ENCODE measurements at places on chromosomes 1 and 21.

DNA sequence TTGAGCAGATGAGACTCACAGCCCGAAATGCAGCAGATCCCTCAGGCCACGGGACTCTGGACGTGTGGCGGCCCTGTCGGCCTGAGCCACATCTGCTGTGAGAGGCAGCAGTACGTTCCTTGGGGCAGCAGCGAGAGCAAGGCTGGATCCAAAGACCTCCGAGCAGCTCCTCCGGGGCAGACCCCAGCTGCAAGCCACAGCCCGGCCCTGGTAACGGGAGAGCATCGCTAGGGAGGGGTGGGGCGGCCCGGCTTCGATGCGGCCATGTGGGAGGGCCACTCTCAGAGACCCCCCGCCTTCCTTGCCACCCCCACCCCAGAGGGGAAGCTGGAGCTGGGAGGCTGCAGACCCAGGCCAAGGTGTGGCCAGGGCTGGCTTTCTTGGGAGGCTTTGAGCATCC lies 17.8 kb downstream of the PRKCZ start:
- no peak for DNase-seq

DNA sequence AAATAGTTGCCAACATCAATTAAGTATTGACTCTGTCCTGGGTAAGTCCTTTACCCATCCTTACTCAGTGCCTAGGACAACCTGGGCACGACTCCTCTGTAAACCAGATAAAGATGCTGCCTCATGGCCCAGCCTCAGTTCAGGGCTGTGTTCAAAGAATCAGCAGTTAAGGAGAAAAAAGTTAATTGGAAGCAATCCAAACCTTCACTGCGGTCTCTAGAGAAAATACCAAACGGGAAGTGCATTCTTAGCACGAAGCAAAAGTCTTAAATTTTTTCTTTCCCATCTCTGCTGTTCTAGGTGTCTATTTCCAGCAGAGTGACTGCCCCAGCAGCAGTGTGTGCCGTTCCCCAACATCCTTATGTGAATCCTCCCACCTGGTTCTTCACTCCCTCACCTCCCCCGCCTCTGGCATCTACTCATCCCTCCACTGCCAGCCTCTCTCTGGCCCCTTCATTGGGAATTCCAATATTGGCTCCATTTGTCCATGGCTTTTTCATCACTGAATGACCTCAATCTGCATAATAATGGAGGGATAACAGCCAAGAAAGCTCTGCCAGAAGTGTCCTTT lies 23.2 kb downstream of the KANK4 start:
- no peak for DNase-seq

GRCh38 chr1:101198842-101199636 lies 37.8 kb upstream of the S1PR1 start:
- no peak for DNase-seq

DNA sequence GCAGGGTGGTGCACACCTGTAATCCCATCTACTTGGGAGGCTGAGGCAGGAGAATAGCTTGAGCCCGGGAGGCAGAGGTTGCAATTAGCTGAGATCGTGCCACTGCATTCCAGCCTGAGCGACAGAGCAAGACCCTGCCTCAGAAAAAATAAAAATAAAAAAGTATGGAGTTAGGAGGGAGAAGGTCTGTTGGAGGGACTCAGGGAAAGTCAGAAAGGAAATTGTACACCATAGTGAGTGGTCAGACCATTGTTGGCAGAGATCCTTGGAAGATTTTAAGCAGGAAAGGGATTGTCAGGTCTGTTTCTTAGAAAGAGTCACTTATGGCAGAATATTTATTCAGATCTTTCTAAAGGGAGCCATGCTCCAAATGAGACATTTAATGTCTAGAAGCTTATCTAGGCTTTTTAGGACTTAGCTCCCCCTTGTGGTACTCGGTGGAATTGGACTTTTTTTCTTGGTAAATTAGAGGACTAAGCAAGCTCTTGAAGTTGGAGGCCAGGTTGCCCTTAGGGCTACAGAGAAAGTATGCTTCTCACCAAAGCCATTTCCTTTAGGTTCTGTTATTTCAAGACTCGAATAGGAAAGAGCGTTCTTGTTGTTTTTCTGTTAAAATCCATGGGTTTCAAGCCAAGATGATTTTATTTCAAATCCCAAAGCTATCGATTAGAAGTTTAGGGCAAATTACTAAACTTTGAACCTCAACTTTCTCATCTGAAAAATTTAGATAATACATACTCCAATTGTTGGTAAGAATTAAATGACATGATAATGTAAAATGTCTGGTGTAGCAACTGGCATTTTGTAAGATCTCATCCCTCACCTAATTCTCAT lies 16.5 kb downstream of the MIA3 start:
- peak; percentile 90 for DNase-seq

DNA sequence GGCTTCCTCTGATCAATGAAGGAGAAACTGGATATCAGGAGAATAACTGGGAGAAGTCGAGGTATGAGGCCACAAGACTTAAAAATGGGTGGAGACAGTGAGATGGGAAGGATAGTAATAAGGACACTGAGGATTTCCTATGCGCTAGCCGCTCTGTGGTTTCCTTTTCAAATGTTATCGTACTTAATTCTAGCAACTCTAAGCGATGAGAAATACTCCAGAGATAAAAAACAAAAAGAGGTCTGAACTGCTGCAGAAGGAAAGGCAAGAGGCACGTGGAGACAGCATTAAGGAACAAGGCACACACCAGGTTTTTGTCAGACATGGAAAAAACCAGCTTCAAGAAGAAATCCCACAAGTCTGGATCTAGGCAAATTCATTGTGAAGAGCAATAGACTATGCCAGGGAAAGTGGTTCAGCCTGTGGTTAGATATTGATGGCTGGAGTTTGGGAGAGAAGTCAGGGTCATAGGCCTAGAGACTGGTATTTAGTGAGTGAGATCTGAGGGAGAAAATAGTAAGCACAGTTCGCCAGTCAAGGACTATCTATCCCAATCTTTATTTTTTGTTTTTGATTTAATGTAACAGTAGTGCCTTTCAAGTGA lies 5.3 kb downstream of the CLCA2 start:
- no peak for DNase-seq

DNA sequence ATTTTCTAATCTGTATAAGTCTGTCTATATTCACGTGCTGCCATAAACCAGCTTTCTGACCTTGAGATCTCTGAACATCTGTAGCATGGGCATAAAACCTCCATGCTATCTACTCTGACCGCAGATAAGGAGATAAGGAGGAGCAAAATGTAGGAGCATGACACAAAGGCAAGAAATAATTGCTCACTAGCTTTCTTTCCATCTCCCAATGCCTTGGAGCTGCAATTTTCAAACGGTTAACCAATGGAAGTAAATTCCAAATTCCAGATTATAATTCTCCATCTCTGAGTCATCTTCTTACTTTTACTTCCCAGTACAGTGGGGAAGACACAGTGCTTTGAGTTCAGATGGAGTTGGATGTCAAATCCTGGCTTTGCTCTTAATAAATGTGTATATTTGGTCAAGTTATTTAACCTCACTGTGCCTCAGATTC lies 41.6 kb downstream of the CD58 start:
- no peak for DNase-seq

Data from CD4-positive, alpha-beta T cell treated with Interferon alpha-2 for 1 hour (primary cell).